Omental fat pad (tissue), 4 donors: ENCODE measurements at places on chromosomes 11 and 22. TPM values are rescaled to one million over a fixed set of nuclear protein-coding genes. Genes with fewer than 3 reads are reported as not detected.

DNA sequence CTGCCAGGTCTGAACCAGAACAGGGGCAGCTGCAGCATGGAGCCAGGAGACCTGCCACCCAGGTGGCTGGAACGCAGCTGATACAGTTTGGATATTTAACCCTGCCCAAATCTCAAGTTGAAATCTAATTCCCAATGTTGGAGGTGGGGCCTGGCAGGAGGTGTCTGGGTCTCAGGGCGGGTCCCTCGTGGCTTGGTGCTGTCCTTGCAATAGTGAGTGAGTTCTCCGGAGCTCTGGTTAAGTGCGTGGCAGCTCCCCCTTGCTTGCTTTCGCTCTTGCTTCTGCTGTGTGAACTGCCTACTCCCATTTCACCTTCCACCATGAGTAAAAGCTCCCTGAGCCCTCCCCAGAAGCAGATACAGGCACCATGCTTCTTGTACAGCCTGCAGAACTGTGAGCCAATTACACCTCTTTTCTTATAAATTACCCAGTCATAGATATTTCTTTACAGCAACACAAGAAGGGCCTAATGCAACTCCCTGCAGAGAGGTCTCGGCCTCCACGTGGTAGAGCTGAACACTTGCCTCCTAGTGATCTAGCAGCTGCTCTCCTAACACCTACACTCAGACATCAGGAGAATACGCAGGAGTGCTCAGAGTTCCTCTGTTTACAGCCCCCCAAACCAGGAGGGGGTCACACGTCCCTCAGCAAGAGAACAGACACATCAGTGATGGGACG, 203.7 kb downstream of the CTTN start:
- no peak for DNase-seq

The MMP8 gene
- 1.1 TPM for total RNA-seq

The IMMP1L gene
- 14.9 TPM for total RNA-seq

DNA sequence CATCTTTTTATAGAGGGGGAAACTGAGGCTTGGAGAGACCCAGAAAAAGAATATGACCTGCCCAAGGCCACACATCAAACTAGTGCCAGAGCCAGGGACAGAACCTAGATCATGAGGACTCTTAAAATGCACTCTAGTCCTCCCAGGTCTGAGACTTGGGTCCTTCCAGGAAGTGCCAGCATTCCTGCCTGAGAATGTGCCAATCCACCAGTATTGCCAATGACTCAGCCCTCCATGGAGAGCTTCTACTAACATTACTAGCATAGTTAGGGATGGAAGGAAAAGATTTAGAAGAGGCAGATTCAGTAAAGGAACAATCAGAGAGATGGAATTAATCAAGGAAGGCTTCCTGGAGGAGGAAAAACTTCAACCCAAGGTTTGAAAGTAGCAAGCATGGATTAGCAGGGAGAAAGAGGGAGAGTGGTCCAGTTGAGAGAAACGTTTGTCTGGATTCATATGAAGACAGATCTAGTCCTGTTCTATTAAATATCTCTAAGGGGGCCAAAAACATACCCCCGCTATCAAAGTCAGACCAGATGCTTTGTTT, 20.1 kb upstream of the SMIM35 start:
- DNase-seq: no peak

- no peak for DNase-seq
Observed at GRCh38 chr22:24513378-24514240, 18.5 kb downstream of the UPB1 start.

DNA sequence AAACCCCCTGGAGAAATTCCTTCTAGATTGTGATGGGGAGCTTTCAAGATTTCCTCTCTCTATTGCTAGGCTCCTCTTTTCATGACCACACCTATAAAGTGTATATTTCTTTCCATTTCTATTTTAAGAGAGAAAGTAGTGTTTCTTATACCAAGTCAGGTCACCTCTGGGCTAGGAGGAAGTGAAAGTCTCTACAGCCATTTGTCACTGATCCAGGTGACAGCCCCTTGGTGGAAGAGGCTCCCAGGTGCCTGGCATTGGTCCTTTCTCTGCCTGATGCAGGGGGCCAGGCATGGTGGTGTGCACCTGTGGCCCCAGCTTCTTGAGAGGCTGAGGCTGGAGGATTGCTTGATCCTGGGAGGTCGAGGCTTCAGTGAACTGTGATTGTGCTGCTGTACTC, 64.7 kb downstream of the DHCR7 start:
- DNase-seq: no peak

GRCh38 chr22:22395245-22395644, 113.3 kb downstream of the ZNF280B start:
- DNase-seq: no peak

- no peak for DNase-seq
Observed at GRCh38 chr11:102330231-102330630, 12.9 kb downstream of the BIRC3 start.

DNA sequence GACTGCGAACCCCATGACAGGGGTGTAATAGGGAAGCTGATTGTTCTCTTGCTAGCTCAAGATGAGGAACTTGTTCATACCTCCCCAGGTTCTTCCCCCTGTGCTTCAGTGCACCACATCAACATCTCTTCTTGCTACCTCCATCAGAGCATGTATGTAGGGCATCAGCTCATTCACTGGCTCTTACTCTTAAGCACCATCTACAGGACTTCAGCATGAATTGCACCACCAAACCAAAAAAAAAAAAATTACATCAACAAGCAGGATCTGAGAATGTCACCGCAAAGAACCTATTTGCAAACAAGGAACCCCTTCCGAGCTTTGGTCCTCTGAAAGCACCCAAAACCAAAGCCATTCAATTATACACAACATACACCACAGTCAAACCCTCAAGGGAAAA, 2226.5 kb upstream of the RAG2 start:
- DNase-seq: no peak

- DNase-seq: no peak
Observed at GRCh38 chr11:64865286-64866172, 12.9 kb downstream of the EHD1 start.

GRCh38 chr11:70324376-70325115, 54.1 kb downstream of the PPFIA1 start:
- DNase-seq: no peak

The PARVA gene
- total RNA-seq: 90.4 TPM

The NDUFA6 gene
- total RNA-seq: 58.2 TPM

The PLEKHA7 gene
- 24.6 TPM for total RNA-seq

DNA sequence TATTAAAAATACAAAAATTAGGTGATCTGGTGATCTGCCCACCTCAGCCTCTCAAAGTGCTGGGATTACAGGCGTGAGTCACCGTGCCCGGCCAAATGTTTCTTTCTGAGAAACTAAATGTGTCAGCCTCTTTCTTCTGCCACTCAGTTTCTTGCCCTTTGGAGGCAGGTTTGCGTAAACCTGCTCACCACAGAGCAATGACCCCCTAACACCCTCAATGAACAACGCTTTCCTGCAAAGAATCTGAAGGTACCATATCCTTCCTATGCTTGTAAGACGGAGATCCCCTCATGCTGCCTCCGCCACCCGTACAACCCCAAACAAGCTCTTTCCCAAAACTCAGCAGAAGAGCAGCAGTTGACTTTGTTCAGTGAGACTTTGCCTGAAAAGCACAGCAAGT, 38.7 kb upstream of the TTLL12 start:
- no peak for DNase-seq

The HSCB gene
- total RNA-seq: 21.0 TPM

DNA sequence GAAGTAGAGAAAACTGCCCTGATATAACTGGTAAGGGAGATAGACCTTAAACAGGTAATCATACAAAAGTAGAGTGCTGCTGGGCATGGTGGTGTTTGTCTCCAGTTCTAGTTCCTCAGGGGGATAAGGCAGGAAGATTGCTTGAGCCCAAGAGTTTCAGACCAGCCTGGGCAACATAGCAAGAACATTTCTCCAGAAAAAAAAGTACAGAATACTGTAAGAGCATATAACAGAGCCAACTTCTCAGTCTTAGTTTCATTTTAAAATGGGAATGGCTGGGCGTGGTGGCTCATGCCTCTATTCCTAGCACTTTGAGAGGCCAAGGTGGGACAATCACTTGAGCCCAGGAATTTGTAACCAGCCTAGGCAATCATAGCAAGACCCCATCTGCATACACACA, 4.5 kb upstream of the RHOG start:
- no peak for DNase-seq

DNA sequence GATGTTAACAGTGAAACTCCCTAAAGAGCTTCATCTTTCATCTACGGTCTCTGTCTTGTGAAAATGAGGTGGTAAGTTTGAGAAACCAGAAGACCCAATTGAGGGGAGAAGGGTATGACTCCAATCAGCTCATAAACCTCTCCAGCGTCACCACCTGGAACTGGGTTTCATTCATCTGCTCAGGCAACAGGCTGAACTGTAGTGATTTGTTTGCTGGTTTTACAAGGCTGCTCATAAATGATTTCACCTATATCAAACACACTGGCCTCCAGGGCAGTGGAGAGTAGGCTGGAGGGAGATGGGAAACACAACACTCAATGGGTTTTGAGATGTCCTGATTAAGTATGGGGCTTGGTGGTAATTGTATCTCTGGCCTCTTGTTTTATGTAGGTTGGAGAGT, 79.0 kb downstream of the EFCAB6 start:
- DNase-seq: no peak

The TRIM5 gene
- 19.0 TPM for total RNA-seq

- no peak for DNase-seq
Observed at GRCh38 chr22:29260031-29260560, 7.7 kb downstream of the RHBDD3 start.

- DNase-seq: no peak
Observed at GRCh38 chr22:33335611-33336279, 277.6 kb upstream of the SYN3 start.

GRCh38 chr11:73404048-73404447, 27.8 kb downstream of the RELT start:
- DNase-seq: no peak

The AMPD3 gene
- total RNA-seq: 12.4 TPM

GRCh38 chr11:86508604-86509587, 134.2 kb downstream of the CCDC81 start:
- DNase-seq: no peak

The FGF19 gene
- total RNA-seq: not detected

DNA sequence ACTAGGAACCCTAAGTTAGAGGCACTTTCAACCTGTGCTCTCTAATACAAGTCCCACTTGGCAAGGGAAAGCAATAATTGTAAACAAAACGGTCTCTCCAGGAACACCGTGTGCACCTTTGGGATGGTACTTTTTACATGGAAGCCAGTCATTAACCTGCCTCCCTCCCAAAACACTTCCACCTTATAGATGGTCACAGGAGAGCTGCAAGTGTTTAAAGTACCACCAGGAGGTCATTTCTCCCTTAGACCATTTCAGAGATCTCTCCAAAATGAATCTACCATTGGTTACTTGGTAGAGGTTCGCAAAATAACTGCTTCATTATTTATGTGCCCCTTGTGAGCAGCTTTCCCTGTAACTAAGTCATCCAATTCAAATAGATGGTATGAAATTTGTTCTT, 375.3 kb downstream of the DYNC2H1 start:
- DNase-seq: no peak

GRCh38 chr11:72045849-72046248, 34.5 kb downstream of the NUMA1 start:
- no peak for DNase-seq

GRCh38 chr11:62201376-62201775, 7.1 kb upstream of the SCGB2A1 start:
- DNase-seq: no peak
